ENCODE measurements at places on chromosomes 13 and 19. TPM values are rescaled to one million over a fixed set of nuclear protein-coding genes. Genes with fewer than 3 reads are reported as not detected.

DNA sequence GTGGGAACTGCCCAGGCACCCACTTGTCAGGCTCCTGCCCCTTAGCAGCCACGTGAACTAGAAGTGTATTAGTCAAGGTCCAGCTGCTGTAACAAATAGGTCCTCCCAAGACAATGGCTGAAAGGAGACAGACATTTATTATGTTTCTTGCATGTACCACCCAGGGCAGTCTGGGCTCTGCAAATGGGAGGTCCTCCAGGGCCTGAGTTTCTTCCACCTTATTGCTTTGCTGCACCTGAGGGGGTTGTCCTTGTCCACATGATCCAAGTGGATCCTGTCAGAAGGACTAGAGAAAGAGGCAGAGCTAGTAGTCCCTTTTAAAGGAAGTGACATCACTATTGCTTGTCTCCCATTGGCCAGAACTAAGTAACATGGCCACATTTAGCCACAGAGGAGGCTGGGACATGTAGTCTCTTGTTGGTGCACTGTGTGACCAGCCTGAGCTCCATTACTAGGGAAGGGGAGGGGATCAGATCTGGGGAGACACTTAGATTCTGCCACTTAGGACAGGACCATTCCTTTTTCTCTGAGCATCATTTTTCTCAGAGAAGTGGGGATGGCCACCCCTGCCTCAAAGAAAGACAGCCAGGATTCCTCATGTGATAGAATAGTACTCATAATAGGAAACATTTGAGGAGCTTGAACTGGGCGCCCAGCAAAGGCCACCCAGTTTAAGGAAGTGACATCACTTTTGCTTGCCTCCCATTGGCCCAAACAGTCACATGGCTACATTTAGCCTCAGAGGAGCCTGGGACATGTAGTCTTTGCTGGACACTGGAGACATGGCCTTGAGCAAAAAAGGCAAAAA, 15.1 kb downstream of the CC2D1A start:
- DNase-seq: peak; percentile 80

Gene GPC6
- total RNA-seq: 23.3 TPM

Gene HTR2A
- total RNA-seq: not detected

Gene MRPL4
- total RNA-seq: 112 TPM

Gene RNF113B
- not detected for total RNA-seq

GRCh38 chr13:46675016-46675415, 121.9 kb downstream of the ESD start:
- DNase-seq: no peak

DNA sequence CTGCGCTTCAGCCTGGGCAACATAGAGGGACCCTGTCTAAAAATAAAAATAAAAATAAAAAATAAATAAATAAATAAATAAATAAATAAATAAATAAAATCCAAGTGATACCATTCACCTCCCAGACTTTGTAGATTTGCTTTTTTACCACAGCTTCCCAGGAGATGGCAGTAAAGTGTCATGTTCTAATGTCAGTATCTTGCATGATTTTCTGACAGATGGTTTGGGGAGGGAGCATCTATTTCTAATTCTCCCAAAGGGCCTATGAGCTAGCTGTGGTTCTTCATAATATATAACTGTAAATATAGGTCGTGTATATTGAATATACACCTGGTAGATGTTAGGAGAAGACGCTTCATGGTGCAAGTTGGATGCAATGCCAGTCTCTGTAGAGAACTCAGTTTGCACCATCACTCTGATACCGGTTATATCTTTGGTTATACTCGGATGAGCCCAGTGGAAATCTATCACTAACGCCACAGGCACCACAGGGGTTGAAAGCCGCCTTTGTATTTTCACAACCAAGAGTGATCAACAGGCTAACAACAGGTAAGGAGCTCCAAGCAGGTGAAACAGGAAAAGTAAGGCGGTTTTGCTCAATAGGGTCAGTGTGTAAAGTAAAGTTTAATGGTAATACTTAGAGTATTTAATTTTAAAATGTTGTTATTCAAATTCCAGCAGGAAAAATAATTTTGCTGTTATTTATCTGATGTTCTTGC, 13.9 kb downstream of the APLP1 start:
- DNase-seq: peak; percentile 82

GRCh38 chr19:33634361-33635091, 12.8 kb downstream of the CHST8 start:
- DNase-seq: no peak

DNA sequence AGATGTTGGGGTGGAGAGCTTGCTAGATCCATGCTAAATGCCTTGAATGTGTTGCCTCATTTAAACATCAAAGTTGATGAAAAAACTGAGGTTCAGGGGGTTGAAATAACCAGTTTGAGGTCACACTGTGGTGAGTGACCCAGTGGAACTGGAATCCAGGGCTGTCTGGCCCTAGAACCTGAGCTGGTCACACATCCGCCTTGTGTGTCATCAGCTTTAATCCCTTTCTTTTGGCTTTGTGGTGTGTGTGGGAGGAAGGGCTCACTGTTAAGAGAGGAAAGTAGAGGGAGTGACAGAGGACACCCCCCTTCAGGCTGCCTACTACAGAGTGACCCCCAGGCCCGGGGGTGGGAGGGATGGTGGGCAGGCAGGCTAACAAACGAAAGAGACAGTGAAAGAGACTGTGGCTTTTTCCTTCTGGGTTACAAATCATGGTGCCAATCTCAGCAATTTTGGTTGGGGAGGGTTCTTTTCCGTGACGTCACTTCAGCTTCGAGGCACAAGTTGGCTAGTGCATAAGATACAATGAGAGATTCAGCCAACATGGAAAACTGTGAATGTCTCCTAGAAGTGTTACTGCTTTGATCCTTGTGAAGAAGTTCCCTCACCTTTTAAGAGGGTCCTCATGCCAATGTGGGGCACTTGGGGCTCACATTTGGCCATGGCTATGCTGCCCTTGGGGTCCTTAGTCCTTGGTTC, 164.9 kb downstream of the DLEU7 start:
- no peak for DNase-seq

Gene ATP4A
- total RNA-seq: not detected

Gene SLC5A5
- total RNA-seq: not detected

DNA sequence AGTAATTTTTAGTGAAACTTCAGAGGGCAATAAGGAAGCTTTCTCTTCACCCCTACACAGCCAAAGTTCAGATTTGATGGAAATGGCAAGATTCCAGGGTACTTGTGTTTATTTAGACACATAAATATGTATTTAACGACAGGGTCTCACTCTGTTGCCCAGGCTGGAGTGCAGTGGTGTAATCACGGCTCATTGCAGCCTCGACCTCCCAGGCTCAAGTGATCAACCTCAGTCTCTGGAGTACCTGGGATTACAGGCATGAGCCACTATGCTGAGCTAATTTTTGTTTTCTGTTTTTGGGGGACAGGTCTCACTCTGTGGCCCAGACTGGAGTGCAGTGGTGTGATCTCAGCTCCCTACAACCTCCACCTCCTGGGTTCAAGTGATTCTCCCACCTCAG, 2.0 kb upstream of the SYCE2 start:
- no peak for DNase-seq

Gene TTC9B
- not detected for total RNA-seq

DNA sequence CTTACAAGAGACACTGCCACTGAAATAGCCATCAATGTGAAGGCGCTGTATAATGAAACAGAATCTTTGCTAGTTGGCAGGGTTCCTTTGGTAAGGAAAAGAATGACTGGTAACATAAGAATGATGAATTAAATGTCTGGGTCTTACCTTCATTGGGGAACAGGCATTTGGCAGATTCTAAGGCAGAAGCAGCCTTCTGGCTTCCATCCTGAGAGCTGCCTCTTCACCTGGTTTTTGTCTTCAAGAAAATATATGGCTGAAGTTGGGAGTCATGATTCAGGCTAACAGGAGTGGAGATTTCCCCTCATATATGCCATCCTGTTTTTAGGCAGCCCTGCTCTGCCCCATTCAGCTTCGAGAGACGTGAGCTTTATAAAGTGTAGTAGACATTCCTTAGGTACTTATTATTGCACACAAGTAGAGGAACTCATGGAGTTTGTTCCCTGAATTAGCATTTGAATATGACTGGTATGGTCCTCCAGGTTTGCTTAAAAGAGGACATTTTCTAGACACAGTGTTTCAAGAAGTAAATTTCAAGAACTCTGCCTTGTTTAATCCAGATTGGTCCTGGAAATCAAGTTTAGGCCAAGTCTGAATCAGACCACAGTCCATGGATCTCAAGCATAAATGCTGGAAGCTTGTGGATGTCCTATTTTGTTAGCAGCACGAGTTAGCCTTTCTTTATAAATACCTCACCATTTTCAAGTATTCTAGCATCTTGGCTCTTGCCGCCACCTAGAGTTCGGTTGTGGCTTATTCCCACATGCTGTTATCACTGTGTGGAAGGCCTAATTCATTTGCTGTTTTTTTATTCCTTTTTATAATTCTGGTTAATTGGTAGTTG, 56.2 kb upstream of the AKAP11 start:
- DNase-seq: peak; percentile 44

Gene NOVA2
- total RNA-seq: not detected

Gene ZNF254
- total RNA-seq: 18.7 TPM

Gene RGS9BP
- 0.13 TPM for total RNA-seq

- no peak for DNase-seq
Observed at GRCh38 chr19:49132974-49133609, 13.7 kb downstream of the PPFIA3 start.

DNA sequence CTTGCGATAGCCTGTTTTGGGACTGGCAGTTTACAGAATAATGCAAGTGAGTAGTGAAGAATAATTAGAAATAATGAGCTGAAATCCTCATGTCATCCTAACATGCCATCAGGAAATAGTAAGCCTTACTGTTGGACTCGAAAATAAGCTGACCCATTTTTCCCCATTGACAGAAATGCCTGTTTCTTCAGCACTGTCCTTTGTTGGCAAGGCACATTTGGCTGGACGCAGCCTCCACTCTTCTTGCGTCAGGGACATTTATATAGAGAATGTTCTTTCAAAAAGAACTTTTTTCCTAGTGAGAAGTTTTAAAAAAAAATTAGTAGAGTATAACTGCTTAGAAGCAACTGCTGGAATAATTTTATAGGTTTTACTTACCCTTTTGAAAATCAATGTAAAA, 47.1 kb downstream of the ARHGAP35 start:
- no peak for DNase-seq

- DNase-seq: no peak
Observed at GRCh38 chr13:28718196-28718542, 601 bp downstream of the SLC46A3 start.

GRCh38 chr19:1026783-1027649, 608 bp downstream of the CNN2 start:
- peak; percentile 71 for DNase-seq

- DNase-seq: no peak
Observed at GRCh38 chr13:57935965-57936364, 304.4 kb downstream of the PCDH17 start.

DNA sequence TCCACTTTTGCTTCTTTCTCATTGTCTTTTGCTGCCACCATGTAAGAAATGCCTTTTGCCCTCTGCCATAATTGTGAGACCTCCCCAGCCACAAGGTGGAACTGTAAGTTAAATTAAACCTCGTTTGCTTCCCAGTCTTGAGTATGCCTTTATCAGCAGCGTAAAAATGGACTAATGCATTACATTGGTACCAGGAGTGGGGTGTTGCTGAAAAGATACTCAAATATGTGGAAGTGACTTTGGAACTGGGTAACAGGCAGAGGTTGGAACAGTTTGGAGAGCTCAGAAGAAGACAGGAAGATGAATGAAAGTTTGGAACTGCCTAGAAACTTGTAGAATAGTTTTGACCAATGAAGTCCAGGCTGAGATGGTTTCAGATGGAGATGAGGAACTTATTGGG, 115.2 kb downstream of the B3GLCT start:
- DNase-seq: no peak

DNA sequence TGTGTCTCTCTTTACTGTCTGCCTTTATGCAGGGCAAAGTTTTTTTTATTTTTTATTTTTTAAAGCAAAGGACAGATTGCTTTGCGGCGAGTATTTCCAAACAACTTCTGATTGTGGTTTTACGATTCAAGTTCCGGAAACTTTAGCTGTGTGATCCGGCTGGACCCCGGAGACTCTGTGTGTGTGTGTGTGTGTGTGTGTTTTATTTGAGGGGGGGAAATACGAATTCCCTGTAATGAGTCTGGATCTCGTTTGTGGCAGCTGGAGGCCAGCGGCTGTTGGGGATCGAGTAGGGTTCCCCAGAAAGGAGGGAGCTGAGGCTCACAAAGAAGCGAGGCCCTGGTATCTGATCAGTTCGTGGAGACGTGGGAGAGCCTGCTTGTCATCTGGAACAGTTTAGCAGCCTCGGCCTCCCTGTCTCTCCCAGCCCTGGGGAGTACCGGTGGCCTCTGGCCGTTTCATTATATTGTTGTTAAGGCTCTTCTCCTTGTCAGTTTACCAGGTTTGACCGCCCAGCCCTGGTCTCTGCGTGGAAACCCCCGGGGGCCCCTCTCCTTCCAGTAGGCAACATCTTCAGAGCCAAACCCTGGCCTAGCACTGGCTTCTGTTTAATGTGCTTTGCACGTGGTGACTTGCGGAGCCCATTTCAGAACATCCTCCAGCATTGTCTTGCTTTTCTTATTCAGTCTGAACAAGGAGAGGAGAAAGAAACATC, 1.3 kb downstream of the FARP1 start:
- peak; percentile 58 for DNase-seq

Gene ONECUT3
- total RNA-seq: not detected

DNA sequence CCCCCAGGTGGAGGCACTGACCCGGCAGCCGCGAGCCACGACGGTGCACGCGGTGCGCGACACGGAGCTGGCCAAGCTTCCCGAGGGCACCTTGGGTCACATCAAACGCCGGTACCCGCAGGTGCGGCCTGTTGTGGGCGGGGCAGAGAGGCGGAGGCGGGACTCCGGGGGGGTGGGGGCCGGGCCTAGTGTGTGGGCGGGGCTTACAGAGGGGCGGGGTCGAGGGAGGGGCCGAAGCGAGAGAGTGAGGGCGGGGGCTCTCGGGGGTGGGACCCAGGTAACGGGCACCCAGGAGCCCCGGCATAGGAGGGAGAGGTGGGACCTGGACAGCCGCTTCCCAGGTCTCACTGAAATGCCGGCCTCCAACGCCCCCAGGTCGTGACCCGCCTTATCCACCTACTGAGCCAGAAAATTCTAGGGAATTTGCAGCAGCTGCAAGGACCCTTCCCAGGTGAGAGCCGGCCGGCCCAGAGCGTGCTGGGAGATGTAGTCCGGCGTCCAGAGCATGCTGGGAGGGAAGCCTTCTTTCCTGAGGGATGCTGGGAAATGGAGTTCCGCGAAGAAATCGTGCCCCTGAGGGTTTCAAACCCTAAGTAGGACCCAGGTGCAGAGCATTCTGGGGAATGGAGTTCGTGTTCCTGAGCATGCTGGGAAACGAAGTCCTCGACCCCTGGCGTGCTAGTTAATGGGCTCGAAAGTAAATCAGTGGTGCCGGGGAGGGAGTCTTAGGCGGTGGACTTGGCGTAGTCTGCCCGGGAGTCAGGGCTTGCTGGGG, 15.7 kb downstream of the PNPLA6 start:
- DNase-seq: peak; percentile 73

Gene ZNF443
- 5.2 TPM for total RNA-seq

- DNase-seq: no peak
Observed at GRCh38 chr19:30419568-30420180, 47.5 kb downstream of the ZNF536 start.

Gene CEACAM3
- not detected for total RNA-seq

DNA sequence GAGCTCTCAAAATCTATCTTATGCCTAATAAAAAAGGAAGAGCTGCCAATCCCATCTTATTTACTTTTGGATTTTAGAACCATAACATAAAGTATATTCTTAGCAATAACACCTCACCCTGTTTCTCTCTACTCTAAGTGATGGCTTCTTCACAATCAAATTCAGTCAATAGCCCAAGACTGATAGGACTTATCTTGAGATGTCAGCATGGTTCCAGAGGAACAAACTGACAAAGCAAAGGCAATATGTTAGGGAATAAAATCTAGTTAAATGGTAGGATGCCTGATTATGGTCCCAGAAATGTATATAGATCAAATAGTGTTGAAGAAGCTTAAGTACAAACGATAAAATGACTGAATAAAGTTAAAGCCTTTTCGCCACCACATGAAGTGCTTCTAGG, 36.3 kb downstream of the DACH1 start:
- DNase-seq: no peak

Data from A673 (cell line).